AG10803 (cell line): ENCODE measurements at places on chromosomes 3 and 15.

GRCh38 chr3:181998828-181999227 is 287.1 kb downstream of the SOX2 start:
- no peak for DNase-seq

- no peak for DNase-seq
Observed at GRCh38 chr15:40032125-40032839, 6.7 kb downstream of the SRP14 start.

GRCh38 chr3:17508180-17508752 is 234.2 kb downstream of the TBC1D5 start:
- DNase-seq = no peak

DNA sequence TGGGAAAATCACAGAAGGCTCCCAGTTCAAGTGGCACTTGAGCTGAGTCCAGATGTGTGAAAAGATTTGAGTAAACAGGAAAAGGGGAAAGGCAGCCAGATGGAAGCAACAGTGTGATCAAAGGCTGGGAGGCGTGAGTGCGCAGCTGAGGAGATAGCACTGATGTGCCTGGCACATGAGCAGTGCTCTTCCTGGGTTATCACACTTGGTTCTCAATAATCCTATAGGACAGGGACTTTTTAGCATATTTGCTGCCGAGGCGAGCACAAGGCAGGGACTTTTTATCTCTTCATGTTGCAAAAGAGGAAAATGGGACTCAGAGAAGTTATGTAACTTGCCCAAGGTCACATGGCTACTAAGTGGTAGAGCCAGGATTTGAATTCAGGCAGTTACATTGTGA is 39.6 kb downstream of the CORO2B start:
- peak; percentile 39 for DNase-seq

- peak; percentile 87 for DNase-seq
Observed at GRCh38 chr3:16504242-16504641, 9.3 kb downstream of the RFTN1 start.

DNA sequence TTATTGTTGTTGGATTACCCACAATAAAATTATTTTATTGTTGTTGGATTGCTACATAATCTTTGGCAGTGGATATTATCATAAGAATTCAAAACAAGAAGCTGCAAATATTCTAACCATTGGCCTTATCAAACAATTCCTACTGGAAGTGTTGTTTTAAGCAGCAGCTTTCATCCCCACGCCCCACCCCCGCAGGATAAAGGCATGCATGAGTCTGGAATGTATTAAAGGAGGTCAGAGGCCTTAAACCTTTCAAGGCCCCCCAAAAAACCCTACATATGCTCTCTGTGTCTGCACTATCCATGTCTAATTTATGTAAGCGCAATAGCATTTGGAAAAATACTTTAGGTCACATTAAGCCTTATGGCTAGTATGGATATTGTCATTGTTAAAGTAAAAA is 23.1 kb downstream of the P3H2 start:
- no peak for DNase-seq

DNA sequence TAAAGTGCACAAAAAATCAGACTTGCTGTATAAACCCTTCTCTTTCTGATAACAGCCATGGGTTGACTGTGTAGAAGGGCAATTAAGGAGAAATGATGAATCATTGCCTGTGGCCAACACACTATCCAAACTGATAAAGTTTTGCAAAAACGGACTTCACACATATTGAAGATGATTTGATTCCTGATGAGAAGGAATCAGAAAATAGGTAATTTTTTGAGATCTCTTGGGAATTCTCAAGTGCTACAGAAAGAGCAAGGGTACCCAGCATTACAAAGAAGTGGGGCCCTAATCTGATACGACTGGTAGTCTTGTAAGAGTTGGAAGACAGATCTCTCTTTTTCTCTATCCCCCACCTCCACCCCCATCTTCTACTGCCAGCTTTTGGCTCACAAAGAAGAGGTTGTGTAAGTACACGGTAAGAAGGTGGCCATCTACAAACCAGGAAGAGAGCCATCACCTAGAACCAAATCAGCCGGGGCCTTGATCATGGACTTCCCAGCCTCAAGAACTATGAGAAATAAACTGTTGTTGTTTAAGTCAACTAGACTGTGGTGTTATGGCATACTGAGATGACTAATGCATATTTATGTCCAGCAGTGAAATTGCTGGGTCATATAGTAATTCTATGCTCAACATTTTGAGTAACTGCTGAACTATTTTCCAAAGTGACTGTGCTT is 254.7 kb downstream of the EDEM1 start:
- DNase-seq = no peak

DNA sequence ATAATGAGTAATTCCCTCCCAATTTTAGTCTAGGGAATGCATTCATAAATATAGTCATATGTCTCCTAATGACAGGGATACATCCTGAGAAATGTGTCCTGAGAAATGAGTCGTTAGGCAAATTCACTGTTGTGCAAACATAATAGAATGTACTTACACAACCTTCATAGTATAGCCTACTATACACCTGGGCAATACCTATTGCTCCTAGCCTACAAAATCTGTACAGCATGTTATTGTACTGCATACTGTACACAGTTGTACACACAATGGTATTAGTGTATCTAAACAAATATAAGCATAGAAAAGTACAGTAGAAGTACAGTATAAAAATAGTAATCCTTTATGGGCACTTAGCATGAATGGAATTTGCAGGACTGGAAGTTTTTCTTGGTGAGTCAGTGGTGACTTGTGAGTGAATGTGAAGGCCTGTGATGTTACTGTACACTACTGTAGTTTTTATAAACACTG is 6.6 kb downstream of the DTWD1 start:
- DNase-seq = peak; percentile 93

DNA sequence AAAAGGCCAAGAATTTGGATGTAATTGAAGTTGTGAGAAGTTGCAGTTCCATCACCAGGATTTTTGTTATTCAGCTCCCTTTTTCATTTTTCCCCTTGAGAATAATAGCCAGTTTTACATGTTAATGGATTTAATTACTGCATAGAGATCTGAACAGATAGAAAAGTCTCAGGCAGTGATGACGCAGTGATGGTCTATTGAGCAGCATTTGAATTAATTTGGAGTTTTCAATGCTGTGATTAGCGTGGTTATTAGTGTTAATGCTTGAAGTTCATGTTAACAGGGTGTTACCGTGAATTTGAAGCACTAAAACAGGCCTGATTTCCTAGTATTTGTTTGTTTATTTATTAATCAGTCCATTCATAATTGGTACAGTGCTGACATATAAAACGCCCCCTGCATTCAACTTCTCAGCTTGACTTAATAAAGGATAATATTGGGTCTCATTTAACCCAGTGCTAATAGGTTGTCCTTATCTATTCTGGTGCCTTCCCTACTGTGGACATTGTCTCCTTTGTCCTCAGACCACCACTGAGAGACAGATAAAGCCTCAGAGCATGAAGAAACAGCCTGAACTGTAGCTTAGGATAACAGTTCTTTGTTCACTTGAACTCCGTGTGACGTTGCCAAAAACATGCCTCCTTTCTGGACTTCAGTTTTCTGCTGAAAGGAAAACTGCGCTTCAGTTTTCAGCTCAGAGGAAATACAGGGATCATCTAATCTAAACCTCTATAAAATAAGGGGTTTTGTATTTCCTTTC is 82.4 kb downstream of the RTP4 start:
- DNase-seq = no peak

DNA sequence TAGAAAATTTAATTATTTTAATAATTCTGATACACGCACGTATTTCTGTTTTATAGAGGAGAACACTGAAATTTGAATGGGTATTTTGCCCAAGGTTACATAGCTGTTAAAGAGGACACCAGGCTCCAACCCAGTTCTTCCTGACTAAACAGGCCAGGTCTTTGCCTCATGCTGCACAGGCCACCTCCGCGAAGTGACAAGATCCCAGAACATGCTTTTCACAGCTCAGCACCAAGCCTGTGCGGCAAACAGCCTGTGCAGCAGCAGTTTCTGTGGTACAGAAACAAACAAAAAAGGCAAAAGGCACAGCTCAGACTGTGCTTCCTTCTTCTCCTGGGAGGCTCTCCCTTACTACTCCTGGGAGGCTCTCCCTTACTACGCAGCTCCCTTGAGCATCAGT is 6.5 kb downstream of the FOXL2 start:
- no peak for DNase-seq

DNA sequence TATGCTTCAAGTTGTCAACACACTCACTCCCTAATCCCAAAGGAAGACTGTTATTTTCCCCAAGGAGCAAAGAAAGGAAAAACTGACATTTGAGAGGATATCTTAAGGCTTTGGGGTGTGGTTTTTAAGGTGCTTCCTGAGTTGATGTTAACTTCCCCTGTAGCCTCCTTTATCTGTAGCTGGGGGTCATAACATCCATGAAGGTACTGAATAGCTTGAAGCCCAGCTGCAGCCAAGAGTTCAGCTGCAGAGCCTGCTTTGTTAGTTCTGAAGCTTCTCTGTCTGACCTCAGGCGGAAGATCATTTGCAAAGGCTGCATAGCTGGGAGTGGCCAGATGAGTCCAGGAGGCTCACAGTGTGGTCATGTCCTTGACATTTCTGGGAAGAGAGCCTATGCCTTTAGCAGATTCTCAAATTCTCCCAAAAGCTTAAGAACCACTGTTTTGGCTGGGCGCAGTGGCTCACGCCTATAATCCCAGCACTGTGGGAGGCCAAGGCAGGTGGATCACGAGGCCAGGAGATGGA is 165.4 kb downstream of the SV2B start:
- no peak for DNase-seq

- DNase-seq = no peak
Observed at GRCh38 chr3:26840272-26840870, 217.8 kb downstream of the LRRC3B start.

DNA sequence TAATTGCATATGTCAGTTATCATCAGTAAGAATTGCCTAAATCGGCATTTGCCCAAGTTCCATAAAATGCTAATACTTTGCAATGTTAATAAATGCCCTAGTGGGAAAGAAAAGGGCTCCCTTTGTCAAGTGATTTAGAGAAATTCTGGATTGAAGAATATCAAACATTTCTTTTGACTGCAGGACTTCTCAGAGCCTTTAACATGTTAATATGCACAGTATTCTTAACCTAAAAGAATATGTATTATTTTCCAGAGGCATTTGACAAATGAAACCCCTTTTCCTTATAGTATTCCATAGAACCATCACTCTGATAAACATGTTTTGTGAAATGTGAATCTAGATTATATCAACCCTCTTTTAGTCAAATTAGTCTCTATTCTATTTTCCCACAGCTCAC is 452.2 kb upstream of the WNT5A start:
- no peak for DNase-seq

GRCh38 chr15:99929266-99929665 is 196.0 kb upstream of the LYSMD4 start:
- DNase-seq = no peak

DNA sequence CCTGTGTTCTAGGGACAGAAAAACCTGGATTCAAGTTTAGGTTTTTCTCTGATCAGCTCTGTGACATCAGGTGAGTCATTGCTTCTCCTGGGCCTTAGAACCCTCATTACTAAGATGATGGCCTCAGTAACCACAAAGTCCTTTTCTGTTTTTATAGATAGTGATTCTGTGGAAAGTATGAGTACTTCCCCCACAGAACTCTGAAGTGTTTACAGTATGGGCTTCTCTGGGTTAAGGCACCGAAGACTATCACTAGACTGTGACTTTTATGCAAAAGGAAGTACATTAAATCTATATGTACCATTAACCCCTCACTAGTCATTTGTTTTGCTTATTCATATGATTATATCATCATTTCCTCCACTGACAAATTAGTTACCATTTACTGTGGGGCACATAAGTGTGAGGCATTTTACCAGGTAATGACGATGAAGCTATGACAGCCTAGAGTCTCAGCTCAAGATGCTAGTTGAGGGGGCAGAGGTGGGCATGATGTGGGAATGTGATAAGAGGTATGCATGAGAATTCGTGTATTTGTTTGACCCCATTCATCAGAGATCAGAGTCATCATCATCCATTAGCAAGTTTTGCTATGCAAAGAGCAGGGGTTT is 15.0 kb upstream of the RORA start:
- DNase-seq = no peak

DNA sequence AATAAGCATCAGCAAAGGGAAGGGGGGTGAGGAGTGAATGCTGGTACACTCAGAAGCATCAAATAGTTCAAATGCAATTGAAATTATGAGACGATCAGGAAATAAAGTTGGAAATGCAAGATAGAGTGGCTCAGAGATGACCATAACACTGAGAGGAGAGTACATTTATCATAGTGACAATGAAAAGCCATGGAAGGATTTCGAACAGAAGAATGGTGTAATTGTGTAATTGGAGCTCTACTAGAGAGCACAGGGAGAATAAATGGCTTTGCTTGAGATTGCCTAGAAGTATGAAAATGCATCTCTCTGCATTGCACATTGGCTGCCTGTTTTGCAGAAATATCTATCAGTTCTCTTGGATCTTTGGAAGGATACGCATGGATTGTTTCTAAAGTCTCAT is 163.3 kb downstream of the TP63 start:
- no peak for DNase-seq

GRCh38 chr3:171345107-171345843 is 114.9 kb downstream of the TNIK start:
- no peak for DNase-seq

- DNase-seq = no peak
Observed at GRCh38 chr3:82386647-82387046, 625.2 kb upstream of the GBE1 start.

DNA sequence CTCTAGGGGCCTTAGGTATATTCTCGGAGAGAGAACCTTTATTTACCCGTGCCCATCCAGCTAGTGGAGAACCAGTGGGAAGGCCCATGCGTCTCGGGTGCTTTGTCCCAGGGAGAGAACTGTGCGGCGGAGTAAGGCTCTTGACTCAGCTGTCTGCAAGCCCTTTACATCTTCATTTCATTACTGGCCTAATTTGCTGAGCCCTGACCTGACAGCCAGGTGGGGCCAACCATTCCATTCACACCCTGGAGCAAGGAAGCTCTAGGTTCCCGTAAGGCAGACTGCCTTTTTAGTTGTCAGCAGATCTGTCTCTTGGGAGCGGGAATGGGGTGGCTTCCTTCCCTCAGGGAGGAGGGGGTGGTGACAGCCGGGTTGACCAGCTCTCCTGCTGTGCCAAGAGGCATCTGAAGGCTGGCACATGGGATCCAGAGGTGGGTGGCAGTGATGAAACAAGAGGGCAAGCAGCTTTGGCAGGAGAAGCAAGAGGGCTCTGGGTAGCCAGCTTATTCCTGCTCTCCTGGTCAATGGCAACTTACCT is 36.4 kb downstream of the SV2B start:
- DNase-seq = no peak

DNA sequence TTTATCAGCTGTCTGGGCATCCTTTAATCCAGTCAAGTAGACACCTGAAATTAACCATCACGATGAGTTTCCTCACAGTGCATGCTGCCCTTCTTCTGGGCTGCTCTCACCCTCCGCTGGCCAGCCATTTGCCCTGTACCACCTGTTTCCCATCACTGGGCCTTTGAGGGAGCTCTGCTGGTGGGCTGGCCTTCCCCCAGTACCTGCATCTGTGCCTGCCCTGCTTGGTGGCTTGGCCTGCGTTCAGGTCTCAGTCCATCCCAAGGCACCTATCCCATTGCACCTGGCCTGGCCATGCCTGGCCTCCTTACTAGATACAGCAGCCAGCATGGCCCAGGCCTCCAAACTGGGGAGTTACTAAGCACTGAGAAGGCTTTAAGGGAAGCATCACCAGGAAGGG is 413.2 kb downstream of the NTRK3 start:
- DNase-seq = no peak

GRCh38 chr15:80660119-80660518 is 35.0 kb upstream of the ABHD17C start:
- DNase-seq = peak; percentile 29

GRCh38 chr3:120469882-120470301 is 19.1 kb upstream of the FSTL1 start:
- DNase-seq = peak; percentile 53

GRCh38 chr15:23372284-23372683 is 17.7 kb downstream of the GOLGA8S start:
- no peak for DNase-seq

- no peak for DNase-seq
Observed at GRCh38 chr3:195041871-195042742, 228.9 kb downstream of the XXYLT1 start.
